Brain pericyte (primary cell): ENCODE measurements at places on chromosomes 3 and 15.

DNA sequence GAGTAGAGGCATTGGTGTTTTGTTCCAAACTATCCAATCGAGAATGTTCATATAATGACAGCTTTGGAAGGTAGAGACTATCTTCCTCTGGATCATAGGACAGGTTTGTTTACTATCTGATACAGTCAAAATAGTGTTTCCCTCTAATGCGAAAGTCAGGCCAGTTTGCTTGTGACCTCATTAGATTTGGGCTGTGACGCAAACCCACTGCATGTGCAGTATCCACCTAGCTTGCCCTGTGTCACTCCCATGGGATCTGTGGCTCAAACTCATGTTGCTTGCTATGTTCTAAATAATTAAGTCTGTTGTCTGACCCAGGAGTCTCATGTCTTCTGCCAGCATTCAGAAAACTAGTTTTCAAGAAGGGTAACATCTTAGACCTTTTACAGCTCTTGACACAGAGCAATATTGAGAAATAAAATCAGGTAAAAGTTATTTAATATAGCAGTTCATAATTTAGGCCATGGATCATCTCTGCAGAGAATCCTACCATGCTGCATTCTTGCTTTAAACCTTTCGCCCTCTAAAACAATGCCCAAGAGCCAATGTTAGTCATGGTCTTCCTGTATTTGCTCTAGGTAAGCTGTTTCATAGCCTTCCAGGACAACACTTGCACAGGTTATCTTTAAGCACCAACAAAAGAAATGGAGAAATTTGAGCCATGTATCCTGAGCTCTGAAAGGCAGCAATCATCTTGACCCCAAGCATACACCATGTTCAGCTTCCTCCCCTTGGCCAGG, 26.4 kb downstream of the NIT2 start:
- no peak for DNase-seq

DNA sequence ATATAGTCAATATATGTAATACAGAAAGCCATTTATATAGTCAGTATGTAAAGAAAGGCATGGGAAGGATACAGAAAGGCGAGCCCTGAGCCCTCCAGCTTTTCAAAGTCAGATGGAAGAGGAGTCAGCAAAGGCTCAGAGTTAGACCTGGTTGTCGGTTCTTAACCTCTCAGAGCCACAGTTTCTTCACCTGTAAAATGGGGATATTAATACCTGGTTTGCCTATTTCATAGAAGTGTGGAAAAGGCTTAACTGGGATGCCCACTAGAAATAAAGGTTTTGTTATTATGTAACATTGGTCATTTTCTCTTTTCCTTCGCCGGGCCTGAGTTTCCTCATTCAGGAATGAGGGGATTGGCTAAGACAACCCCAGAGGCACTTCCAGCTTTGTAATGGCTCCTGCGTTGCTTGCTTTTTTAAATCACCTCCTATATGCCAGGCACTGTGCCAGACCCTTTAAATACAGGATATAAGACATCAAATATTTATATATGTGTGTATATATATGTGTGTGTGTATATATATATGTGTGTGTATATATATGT, 2.4 kb downstream of the CRELD1 start:
- no peak for DNase-seq

DNA sequence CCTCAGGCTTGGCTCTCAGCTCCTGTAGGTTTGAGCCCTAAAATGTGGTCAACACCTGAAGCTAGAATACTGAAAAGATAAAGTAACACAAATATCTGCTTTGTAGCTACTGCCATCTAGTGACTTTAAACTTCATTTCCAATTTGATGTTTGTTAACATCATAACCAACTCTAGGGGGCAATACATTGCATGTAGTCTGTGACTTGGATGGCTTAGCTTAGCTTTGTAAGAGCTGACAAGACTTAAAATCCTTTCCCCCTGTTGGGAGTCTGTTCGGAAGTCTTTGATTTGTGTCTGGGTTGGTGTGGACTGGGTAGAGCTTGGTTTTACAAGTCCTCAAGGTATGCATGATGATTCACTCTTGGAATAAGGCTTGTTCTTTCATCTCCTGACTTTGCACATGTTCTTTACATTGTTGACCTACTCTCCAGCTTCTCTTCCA, 51.7 kb downstream of the SCN11A start:
- DNase-seq = no peak

GRCh38 chr3:168249550-168250414, 154.1 kb upstream of the GOLIM4 start:
- DNase-seq = peak; percentile 55

- no peak for DNase-seq
These were observed 40.3 kb downstream of the CTNNB1 start for GRCh38 chr3:41239587-41239986.

GRCh38 chr3:184227481-184227935, 1.9 kb upstream of the VWA5B2 start:
- no peak for DNase-seq

- DNase-seq = no peak
These were observed 16.9 kb downstream of the EHHADH start for GRCh38 chr3:185236969-185237368.

GRCh38 chr15:90903733-90904536, 833 bp downstream of the MAN2A2 start:
- no peak for DNase-seq

DNA sequence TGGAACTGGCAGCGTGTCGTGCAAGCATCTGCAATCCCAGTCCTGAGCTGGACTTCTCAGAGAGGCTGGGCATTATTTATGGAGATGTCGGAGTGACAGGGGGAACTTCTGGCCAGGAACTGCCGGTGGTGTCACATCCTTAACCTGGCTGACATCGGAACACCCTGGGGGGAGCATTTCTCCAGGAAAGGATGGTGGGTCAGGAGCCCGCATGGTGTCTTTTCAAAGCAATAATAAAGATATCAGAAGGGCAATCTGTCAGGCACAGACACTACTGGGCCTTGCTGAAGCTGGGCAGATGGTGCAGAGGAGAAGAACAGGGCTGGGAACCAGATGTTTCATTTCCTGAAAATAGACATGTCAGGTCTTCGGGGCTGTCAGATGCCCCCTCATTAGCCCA, 133.5 kb downstream of the WNT7A start:
- DNase-seq = no peak

- DNase-seq = no peak
These were observed 99.3 kb upstream of the CHRNA7 start for GRCh38 chr15:31930967-31931366.

- no peak for DNase-seq
These were observed at the start of gene ADAMTSL3 for GRCh38 chr15:83653639-83654378. Gene ADAMTSL3, plus strand, starts transcription at chr15:83654123. Its CDS starts 1,639 bp downstream, at chr15:83655762.

- DNase-seq = no peak
These were observed 87.5 kb downstream of the ATP2B2 start for GRCh38 chr3:10417847-10418246.

GRCh38 chr15:53133255-53133850, 343.2 kb upstream of the ONECUT1 start:
- no peak for DNase-seq

GRCh38 chr3:158330870-158331269, 221.0 kb downstream of the RSRC1 start:
- no peak for DNase-seq

DNA sequence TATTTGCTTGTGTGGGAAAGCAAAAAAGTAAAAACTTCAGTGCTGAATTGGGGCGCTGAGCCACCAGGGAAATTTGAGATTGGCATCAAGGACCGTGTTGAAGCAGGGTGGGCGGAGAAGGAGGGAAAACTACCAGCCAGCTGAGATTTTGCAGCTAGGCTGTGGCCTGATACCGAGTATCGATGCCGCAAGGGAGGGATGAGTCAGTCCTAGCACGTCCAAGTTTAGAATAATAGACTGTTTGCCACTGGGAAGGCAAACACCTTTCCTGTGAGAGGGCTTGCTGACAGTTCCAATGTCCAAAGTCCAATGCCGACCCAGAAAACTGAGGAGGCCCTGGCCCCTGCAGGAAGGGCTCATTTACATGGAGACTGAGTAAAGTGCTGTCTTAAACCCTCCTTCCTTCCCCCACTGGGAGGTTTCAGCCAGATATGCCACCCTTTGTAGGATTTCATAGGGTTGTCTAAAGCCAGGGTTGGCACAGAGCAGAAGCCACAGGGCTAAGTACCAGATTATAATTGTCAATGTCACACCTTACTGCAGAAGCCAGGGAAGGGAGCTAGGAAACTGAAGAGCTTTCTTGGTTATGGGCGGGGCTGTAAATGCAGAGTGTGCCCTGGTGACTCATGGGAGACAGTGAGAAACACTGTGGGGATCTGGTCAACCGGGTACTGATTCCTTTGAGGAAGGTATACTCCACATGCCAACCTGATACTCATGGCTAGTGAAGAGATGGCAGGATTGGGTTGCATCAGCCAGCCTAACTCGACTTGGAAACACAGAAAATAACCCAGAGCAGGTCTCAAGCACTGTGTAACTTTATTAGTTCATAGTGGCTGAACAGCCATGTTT, 28.4 kb upstream of the PIK3CB start:
- DNase-seq = no peak

DNA sequence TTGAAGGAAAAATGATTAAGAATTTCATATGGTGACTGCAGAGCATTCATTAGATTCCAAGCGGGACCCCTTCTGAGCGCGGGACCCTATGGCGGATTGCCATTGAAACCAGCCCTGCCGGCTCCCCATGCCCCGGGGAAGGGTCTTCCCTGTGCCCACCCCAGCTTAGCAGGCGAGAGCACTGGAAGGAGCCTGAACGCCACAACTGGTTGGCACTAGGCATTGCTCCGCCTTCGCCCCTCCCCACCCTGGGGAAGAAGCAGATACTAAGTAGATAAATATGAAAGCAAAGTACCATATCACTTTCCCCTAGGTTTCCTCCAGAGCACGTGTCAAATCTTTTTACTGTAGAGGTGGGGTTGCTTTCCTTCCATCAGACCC, 70.7 kb downstream of the CYP19A1 start:
- no peak for DNase-seq

DNA sequence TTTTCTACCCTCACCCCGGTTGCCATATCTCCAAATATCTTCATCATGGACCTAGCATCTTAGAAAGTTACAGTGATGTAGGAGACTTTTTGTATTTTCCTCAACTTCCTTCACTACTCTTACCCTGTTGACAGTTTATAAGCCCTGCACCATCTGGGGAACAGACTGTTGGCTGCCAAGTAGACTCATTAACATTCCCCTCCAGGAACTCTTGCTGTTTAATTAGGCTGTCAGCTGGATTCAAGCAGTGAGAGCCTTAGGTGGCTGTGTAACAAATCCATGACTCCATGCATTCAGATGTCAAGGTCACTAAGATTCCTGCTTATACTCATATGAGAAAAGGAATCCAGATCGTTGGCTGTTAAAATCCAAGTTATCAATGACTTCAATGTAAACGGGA, 198.3 kb downstream of the NAALADL2 start:
- DNase-seq = no peak

GRCh38 chr15:40118473-40118872, 9.8 kb upstream of the BMF start:
- DNase-seq = no peak

DNA sequence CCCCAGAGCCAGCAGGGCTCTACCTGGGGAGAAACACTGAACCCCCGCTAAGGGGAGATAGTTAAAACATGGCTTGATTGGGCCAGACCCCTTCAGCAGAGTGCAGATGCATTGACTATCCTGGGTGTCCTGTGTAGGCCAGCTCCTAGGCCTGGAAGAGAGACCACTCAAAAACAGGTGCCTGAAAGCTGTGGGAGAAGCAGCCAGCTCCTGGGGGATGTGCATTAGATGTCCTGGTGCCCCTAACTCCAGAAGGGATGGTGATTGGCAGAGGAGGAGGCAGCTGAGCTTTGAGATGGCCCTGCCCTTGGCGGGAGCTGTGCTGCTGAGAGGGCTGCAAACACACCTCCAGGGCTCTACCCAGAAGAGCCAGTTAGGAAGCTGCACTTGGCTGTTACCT, 89.3 kb upstream of the PLXNA1 start:
- no peak for DNase-seq

- no peak for DNase-seq
These were observed 57.3 kb downstream of the ADAMTSL3 start for GRCh38 chr15:83711236-83711635.

DNA sequence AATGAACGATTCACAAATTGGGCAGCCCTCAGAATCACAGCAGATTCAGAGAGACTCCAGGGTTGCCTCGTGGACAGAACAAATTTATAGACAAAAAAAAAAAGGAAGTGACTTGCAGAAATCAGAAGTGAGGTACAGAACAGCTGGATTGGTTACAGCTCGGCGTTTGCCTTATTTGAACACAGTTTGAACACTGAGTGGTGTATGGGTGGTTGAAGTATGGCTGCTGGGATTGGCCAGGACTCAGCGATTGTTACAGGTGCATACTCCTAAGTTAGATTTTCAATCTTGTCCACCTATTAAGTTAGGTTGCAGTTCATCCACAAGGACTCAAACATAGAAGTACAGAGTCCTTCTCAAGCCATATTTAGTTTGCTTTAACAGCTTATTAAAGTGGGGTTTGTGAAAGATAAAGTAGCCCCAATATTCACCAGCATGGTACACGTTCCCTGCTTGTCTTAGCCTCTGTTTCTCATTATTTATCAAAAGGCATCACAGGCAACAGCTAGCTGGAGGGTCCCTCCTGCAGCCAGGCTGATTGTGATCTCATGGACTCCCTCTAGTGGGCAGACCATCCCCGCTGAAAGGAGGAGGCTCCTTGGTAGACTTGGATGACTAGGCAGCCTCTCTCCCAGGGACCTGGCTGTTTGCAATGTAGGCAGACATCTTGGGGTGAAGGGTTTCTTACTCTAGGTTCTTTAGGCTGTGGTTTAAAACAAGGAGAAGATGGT, 17.6 kb upstream of the ALDH1L1 start:
- DNase-seq = no peak

DNA sequence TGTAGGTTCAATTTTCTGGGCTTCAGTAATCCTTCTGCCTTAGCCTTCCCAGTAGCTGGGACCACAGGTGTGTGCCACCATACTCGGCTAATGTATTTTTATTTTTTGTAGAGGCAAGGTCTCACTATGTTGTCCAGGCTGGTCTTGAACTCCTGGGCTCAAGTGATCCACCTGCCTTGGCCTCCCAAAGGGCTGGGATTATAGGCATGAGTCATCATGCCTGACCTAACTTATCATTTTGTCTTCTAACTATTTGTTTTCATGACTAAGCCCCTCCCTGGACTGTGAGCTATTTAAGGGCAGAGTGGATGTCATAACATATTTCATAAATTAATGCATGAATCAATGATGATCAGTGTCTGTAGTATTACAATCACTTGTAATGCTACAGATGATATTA, 56.1 kb upstream of the PIAS1 start:
- no peak for DNase-seq

GRCh38 chr3:134516905-134517304, 31.0 kb downstream of the CEP63 start:
- no peak for DNase-seq

DNA sequence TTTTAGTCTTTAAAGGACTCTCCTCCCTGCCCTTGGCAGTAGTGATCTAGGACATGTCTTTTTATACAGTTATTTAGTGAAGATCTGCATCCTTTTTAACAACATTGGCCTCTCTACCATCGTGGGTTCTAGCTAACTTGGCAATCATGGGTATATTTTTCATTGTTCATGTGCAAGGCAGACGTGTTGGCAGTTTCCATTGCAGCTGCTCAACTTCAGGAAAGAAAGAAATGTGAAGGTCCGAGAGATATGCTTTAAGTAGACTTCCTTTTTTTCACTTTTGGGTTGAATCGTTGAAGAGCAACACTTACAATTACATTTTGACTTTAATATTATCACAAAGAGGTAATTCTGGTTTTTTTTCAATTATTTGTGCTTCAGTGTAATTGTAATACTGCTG, 172.6 kb downstream of the SATB1 start:
- DNase-seq = no peak

GRCh38 chr15:70171256-70171886, 73.7 kb upstream of the TLE3 start:
- DNase-seq = no peak
